RWPE2 (cell line): ENCODE measurements at places on chromosomes 6 and 20.
A peak's percentile ranks its signal among the peaks of the same experiment; 100 is the strongest.

DNA sequence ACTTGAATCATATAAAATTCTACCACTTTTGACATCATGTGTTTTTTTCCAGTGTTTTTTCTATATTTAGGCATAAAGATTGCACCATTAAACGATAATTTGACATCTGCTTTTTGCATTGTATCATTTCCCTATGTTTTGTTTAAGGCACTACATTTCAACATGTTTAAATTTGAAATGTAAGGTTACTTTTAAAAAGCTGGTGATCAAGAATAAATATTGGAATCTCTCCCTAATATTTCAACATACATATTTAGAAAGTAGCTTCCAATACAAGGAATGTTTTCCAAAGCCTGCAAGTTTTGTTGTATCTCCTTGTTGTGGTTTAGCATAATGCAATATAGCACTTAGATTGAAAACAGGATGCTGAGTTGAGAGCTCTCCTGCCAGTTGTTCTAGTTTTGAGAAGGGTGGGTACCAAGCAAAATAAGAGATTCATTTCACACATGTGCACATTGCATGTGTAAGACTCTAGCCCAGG, 76.5 kb downstream of the SYNJ2 start:
- DNase-seq = no peak

DNA sequence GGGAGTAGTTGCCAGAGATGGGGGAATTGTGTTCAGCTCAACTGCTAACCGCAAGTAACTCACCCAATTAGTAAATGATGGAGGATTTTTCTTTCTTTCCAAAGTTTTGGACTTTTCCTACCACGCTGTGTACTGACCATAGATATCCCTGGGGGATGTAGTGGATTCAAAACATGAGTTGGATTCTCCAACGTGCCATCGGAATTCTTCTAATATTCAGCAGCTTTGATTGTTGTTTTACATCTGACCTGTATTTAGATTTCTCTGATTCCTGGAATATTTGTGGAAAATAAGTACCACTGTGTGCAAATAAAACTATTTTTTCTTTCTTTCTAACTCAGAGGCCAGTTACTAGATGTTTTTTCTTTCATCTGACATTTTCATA, 1.1 kb downstream of the CCDC170 start:
- DNase-seq = no peak

GRCh38 chr20:15060265-15061060, 723.1 kb upstream of the FLRT3 start:
- DNase-seq = no peak

- no peak for DNase-seq
Measured at GRCh38 chr20:5688431-5688972, 61.7 kb upstream of the SHLD1 start.

GRCh38 chr6:47844881-47845280, 63.0 kb downstream of the OPN5 start:
- no peak for DNase-seq

DNA sequence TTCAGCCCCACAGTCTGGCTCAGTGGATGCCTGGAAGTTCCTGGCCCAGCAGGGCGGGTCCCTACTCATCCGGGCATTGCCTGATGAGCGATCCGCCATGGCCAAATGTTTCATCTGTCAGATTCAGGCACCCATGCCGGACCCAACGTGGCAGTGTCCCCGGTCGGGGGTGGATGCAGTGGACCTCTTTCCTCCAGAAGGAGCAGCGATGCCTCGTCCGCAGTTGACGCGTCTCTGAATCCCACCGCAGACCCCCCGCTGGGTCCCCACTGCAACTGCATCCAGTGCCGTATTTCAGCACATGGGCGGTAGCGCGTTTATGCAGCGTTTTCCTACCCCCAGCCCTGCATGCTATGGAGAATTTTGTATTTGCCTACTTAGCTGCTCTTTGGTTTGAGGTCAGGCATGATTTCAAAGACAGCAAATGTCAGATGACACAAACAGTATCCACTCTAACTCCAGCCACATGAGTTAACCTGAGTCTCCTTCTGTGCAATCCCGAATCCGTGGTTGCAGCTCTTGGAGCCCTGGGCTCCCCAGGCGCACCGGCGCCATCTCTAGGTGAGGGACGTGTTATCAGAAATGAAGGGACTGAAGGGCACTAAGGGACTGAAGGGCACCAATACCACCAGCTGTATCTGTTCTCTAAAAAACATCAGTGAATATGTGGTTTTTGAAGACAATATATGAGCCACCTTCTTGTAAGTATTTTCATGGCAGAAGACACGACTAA, 72.6 kb upstream of the THBS2 start:
- DNase-seq = no peak

DNA sequence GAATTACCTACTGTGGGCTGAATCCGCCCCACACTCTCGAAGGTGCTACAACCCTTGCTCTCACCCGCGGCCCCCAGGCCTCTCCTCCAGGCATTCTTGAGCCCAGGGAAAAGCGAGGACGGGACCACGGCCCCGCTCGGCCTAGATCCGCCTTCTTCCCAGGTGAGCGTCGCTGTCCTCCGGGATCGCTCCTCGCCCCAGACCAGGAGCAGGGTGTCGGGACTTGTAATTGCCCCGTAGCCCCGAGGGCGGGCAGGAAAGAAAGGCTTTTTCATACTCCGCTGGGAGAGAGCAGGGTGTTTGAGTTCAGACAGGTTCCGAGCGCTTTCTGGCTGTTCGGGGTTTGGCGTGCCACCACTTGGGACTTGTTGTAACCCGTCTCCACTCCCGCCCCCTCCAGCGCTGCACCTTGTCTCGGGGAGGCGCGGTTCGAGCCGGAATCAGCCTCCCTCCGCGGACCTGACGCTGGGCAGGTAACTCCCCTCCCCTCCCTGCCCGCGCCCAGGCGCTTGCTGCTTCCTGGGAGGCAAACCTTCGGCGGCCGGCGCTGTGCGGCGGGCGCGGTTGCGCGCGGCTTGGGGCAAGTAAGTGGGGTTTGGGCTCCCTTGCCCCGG, at the start of gene FAM83B:
TSS of gene FAM83B (plus strand) at position 529 of the 614 bp plus-strand sequence. CDS start 23,476 bp downstream, outside the sequence.
- DNase-seq = peak; percentile 94

- DNase-seq = no peak
Measured at GRCh38 chr6:45118754-45119153, 209.4 kb upstream of the RUNX2 start.

- no peak for DNase-seq
Measured at GRCh38 chr20:46948081-46948480, 53.4 kb downstream of the EYA2 start.

DNA sequence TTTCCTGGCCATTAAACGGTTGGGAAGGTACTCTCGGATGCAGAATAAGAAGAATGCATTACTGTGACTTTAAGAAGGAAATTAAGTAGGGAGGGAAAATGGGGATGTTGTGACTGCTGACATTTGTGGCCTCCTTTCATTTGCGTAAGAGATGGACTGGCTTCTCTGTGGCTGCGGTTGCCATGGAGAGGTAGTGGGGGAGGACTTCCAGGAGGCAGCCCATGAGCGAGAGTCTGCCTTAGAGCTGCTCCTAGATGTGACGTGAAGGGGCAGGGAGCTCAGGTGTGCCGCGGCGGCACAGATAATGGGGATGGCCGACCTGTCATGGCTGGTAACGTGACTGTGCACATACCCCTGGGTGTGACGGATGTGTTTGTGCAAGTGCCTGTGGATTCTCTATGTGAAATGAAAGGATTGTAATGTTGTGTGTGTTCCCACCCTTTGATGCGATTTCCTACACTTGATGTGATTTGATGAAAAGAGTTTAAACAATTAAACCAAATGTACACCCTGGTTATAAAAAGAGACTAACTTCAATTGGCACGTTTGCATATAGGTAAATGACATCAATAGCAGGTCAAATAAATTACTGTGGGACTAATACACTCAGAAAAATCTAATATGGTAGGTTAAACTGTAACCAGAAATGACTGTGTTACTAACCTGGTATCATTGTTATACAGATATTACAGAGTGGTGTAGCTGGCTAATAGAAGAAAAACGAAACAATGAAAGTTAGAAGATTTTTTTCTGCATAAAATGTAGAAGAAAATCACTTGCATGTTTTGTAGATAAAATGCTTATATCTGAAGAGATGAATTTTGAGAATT, 48.9 kb downstream of the HIVEP1 start:
- no peak for DNase-seq
